Stimulated activated CD4-positive, alpha-beta T cell treated with anti-CD3 and anti-CD28 coated beads, Interleukin-12 subunit alpha, Interleukin-12 subunit beta, amount 100 ng/mL, for 48 hours (primary cell): ENCODE measurements at places on chromosomes 5 and 9.

GRCh38 chr9:24766081-24766480 is 220.4 kb upstream of the IZUMO3 start:
- DNase-seq = no peak

- no peak for DNase-seq
Measured at GRCh38 chr5:113062869-113063508, 86.4 kb downstream of the DCP2 start.

DNA sequence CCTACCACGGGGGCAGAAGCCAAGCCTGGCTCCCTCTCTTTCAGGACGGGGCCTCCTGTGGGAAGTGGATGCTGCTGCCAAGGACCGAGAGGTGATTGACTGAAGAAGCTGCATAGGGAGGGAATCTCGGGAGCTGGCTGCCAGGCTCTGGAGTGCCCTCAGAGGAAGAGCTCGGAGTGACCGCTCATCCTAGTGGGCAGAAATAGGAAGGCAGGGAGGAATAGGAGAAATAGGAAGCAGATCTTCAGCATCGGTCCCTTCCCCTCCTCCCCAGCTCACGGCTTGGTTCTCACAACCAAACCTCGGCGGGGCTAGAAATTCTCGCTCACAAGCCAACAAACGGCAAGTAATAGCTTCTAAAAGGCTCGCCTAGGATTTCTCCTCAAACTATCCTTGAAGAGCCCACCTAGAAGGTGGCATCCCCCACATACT is 159.9 kb upstream of the RAI14 start:
- no peak for DNase-seq

GRCh38 chr9:18746631-18747030 is 272.7 kb downstream of the ADAMTSL1 start:
- no peak for DNase-seq

DNA sequence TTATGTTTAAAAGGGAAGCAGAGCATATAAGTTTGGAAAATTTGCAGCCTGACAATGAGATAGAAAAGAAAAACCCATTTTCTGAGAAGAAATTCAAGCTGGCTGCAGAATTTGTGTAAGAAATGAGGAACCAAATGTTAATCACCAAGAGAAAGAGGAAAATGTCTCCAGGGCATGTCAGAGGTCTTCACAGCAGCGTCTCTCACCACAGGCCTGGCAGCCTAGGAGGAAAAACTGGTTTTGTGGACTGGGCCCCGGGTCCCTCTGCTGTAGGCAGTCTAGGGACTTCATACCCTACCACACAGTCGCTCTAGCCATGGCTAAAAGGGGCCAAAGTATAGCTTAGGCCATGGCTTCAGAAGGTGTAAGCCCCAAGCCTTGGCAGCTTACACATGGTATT is 32.1 kb upstream of the HSD17B4 start:
- no peak for DNase-seq

DNA sequence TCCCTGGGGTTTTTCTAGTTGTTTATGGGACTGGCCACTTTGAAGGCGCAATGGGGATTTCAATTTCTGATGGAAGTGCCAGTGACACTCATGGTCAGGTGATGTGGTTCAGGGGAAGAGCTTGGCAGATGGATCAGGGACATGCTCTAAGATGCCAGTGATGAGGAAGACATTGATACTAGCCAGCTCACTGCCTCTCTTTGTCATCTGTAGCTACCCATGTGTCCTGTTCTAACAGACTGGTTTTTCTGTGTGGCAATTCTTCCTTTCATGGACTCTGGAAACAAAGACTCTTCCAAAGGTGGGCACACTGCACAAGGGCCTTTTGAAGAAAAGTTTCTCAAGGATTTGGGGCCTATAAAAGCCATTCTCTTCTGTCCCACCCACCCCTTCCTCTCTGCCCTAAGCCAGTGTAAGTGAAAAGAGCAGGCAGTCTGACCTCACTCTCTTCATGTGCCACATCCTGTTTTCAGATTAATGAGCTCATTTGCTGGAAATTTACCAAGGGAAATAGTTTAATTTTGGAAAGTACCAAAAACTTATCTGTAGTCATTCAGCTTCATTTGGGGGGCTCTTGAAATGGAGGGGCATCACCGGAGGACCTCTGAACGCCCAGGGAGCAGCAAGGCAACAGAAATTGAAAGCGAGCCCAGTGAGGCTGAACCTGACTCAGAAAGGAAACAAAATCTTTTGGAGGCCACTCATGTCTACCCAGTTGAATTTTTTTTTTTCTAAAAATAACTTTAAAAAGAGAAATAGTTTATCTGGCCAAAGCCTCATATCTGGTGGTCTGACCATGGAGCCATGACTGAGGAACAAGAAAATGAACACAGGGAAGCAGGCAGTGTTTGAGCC is 4.9 kb upstream of the TRAF1 start:
- no peak for DNase-seq

GRCh38 chr5:124743602-124744169 is 2.8 kb downstream of the ZNF608 start:
- DNase-seq = no peak

GRCh38 chr5:149603920-149604319 is 22.6 kb downstream of the ARHGEF37 start:
- DNase-seq = no peak

DNA sequence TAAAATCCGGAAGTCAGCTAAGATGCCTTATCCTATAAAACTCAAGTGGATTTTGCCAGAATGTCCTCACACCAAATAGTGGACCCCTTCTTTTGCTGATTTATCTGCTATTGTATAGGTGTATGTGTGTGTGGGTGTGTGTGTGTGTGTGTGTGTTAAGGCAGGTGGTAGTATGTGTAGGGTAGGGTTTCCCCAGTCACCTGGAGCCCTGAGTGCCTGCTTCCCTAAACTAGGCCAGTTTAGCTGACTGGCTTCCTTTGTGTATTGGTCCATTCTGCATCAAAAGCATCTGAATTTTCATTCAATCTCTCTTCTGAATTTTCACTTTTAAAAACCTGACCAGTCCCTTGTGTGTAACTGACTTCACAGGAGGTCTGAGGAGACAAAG is 42.2 kb upstream of the LCP2 start:
- DNase-seq = no peak

DNA sequence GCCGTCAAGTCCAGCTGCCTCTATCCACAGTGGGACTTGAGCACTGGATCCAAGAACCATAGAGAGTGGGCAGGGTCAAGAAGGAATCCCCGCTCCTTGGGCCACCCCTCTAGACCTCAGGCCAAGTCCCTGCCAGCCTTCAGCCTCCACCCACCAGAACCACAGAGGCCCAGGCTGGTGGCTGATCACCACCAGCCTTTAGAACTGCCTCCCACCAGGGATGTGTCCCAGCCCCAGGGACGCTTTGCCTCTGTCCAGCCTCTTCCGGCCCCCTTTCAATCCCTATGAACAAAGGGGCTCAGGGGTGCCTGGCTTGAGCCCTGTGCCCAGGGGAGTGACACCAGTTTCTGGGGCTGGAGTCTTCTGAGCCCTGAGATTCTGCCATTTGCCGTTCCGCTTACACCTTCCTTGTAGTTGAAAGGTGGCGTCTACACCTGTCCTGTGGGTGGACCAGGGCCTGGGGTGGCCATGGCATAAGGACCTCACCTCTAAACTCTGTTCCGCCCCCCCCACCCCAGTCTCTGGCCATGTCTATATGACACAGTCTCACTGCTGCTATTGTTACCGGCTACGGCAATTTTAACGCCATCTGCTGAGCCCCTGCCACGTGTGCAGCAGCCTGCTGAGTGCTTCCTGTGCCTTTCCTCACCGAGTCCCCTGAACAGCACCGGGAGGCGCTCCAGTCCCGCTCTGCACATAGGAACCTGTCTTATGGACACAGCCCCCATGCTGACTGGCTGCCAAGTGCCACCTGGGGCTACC is 35.7 kb upstream of the ORM1 start:
- DNase-seq = no peak

- DNase-seq = peak; percentile 18
Measured at GRCh38 chr9:79623799-79624721, 52.3 kb downstream of the TLE4 start.

- DNase-seq = no peak
Measured at GRCh38 chr9:121871431-121872025, 220.1 kb downstream of the DAB2IP start.

DNA sequence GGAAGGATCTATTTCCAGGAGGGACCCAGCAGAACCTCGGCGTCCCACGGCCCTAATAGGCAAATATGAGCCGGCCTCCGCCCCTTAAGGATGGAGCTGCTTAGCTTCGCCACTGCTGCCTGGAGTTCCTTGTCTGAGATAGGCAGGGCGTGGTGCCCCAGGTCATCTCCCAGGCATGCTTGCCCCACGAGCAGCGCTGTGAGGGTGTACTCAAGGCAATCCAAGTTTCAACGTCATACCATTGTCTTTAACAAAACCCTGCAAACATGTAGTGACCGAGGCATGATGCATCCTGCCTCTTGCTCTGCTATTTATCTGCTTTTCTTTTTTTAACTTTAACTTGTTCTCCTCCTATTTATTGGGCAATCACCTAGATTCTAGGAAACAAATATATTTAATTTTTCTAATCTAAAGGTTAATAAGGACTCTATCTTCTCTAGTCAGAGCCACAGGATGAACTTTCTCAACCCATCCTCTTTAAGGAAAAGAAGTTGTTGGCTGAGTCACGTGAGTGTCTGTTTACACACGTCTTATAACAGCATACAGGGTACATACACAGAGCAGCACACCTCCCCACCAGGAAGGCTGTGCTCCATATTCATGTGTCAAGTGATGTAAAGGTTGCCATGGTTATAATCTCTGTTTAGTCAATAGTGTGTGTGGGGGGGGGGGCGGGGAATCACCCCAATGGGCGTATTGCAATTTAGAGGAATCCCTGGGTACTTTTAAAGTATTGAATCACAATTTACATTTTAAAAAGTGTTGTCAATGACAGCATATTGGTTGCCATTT is 27.3 kb upstream of the ZSWIM6 start:
- no peak for DNase-seq

GRCh38 chr5:6859951-6860638 is 146.9 kb downstream of the TENT4A start:
- DNase-seq = no peak

- DNase-seq = no peak
Measured at GRCh38 chr5:107867266-107867665, 196.5 kb upstream of the EFNA5 start.

DNA sequence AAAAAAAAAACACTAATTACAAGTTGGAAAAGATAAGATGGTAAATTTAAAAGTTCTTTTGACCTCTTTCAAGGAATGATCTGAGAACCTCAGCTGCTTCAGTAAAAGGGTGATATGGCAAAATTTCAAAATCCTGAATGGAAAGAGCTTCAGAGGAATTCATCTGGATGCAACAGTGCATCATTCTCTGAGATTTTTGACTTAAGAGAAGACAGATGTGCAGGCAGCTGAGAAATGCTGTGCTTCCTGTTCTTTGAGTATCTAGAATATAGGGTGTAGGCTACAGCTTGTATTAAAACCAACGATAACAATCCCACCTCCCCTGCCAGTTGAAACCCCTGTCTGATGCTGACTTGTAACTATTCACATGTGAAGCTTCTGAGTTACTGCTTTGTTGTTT is 6.2 kb downstream of the FRMPD1 start:
- DNase-seq = no peak

DNA sequence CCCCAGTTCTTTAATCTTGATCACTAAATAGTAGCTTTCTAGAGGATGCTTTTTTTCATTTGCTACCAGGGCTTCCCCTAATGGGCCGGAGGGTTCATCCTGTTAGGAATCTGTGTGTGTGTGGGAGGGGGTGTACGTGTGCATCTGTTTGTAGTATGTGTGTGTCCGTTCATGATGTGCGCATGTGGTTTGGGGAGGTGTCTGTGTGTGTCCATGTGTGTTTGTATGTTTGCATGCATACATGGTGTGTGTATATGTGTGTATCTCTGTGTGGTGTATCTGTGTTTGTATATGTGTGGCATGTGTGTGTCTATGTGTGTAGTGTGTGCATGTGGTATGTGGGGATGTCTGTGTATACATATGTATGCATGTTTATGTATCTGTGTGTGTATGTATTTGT is 106.2 kb downstream of the SYK start:
- no peak for DNase-seq

- DNase-seq = peak; percentile 94
Measured at GRCh38 chr5:177516601-177517568, at the start of gene DDX41. DDX41 (minus strand) TSS chr5:177516961; CDS start chr5:177516945, 16 bp downstream.

GRCh38 chr9:27336829-27337228 is 39.9 kb upstream of the EQTN start:
- no peak for DNase-seq
